Daoy (cell line): ENCODE measurements at places on chromosomes 6 and 20. TPM values are rescaled to one million over a fixed set of nuclear protein-coding genes. Genes with fewer than 3 reads are reported as not detected.

GPX5 gene
- total RNA-seq, result not detected in 2 replicates

RARS2 gene
- 38.9 and 39.6 TPM in 2 replicates for total RNA-seq

EMILIN3 gene
- 0.23 TPM in 1 of 2 replicates, not detected in the other for total RNA-seq

SOX18 gene
- not detected in 2 replicates for total RNA-seq

SPATA25 gene
- total RNA-seq, result not detected in 2 replicates

SLC22A16 gene
- total RNA-seq, result not detected in 2 replicates

HLA-DQB1 gene
- 0.23 and 0.51 TPM in 2 replicates for total RNA-seq

GNRH2 gene
- not detected in 2 replicates for total RNA-seq

RNF144B gene
- total RNA-seq, result 2.3 and 4.3 TPM in 2 replicates

IRF4 gene
- 0.23 TPM in 1 of 2 replicates, not detected in the other for total RNA-seq

GRCh38 chr6:156773935-156774852 lies 3.0 kb upstream of the ARID1B start:
- peak; percentile 28 for DNase-seq

DNA sequence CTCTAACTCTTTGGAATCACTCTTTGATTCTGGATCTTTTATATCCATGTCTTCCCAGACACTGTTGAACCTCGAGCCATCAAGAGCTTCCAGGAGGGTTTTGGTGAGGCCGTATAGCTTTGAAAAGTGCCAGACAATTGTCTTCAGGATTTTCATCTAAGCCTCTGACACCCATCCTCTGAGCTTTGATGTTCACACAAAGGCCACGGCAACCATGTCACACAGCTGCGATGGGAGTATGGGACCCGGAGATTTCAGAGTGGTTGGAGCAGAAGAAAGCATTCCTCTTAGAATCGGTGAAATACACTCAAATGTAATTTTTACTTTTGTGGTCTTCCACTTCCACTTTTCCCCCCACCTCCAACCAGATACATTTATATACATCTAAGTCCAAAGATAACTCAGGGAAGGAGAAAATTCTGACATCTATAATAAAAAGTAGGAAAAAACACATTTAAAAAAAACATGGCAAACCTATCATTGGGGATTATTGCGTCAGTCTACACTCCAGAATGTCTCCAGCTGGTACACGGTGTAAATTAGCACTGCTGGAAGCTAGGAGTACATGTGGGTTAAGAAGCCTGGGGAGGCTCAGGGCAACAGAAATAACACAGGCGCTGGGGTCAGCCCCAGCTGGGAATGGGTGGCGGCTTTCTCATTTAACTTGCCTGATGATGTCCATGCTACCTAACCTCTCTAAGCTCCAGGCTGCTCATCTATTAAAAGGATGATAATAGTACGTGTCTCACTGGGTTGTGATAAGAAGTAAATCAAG lies 92.7 kb downstream of the LY86 start:
- DNase-seq, result no peak

DNA sequence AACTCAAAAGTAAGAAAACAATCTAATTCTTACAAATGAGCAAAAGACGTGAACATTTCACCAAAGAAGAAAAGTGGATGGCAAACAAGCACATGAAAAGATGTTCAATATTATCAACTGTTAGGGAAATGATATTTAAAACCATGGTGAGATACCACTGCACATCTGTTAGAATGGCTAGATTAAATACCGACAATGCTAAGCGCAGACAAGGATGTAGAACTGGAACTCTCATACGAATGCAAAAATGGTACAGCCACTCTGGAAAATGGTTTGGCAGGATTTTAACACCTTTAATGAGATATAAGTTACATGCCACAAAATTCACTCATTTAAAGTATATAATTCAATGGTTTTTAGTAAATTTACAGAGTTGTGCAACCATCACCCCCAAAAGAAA lies 44.6 kb upstream of the NFATC2 start:
- DNase-seq, result no peak

- no peak for DNase-seq
Measured at GRCh38 chr6:47118611-47119010, 76.5 kb upstream of the ADGRF1 start.

- DNase-seq, result no peak
Measured at GRCh38 chr20:56843386-56843785, 214.3 kb downstream of the TFAP2C start.

GRCh38 chr6:167766986-167767714 lies 59.6 kb upstream of the AFDN start:
- peak; percentile 4 for DNase-seq

GRCh38 chr6:73854998-73855718 lies 159.2 kb downstream of the CD109 start:
- DNase-seq, result peak; percentile 52

GRCh38 chr6:13099771-13100170 lies 228.6 kb downstream of the TBC1D7 start:
- DNase-seq, result no peak

DNA sequence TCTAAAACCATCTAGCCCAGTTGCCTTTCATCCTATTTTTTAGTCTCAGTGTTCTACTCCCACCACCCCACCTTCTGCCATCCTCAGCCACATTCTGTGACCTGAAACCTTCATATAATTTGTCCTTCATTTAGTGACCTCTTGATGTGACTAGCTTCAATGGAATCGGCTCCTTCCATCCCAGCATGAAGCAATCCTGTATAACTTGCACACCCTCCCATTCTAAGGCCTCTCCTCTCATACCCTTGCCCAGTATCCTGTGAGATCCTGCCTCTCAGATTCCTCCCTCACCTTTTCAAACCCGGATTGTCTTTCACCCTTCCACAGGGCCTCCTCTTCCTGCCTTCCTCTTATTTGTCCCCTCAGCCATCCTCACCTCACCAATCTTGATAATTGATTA lies 3.1 kb downstream of the ZNF76 start:
- no peak for DNase-seq

- DNase-seq, result no peak
Measured at GRCh38 chr6:131549811-131550210, 23.2 kb upstream of the ARG1 start.

GRCh38 chr6:119463081-119463626 lies 113.6 kb upstream of the MAN1A1 start:
- no peak for DNase-seq

DNA sequence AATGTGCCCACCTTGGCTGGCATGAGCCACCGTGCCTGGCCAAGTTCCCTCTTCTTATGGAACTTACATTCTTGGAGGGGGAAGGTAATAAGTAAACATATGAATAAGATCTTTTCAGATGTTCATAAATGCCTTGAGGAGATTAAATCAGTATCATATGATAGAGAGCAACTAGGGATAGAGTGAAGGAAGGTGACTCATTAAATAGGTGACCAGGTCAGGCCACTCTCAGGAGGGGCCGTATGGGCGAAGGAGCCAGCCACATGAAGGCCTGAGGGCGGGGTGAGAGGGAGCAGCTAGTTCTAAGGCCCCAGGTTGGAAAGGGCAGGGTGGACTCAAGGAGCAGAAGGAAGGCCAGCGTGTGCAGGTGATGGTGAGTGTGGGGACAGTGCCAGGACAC lies 91.1 kb downstream of the UST start:
- no peak for DNase-seq

- no peak for DNase-seq
Measured at GRCh38 chr6:73532293-73532692, 11.5 kb upstream of the EEF1A1 start.

DNA sequence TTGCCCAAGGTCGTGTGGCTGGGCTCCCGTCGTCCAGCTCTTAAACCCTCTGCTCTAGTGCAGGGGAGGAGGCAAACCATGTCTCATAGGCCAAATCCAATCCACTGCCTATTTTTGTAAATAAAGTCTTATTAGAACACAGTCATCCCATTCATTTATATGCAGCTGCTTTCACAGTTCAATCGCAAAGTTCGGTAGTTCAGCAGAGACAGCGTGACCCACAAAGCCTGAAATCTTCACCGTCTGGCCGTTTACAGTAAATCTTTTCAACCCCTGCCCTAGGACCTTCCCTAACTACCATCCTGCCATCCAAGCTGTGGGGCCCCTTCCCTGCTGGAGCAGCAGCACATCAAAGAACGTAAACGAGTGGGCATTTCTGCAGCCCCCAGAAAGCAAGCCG lies 65.9 kb downstream of the EYA2 start:
- DNase-seq, result no peak

GRCh38 chr6:5511954-5512353 lies 250.6 kb downstream of the FARS2 start:
- peak; percentile 76 for DNase-seq

GRCh38 chr6:92160226-92160625 lies 1259.1 kb downstream of the EPHA7 start:
- no peak for DNase-seq

DNA sequence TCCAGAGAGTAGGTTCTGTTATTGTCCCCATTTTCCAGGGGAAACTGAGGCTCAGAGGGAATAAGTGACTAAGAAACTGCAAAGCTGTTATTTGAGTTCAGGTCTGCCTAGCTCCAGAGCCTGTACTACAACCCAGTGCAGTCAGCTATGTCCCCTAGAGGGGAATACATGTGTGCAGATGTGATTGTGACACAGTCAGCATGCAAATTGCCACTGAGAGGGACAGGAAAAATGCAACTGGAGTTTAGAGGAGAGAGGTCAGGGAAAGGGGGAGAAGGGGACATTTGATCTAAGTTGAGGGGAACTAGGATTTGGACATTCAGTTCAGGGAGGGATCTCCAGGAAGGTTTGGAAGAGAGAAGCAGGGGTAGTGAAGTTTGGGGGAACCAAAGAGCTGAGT lies 38.6 kb upstream of the EPB41L1 start:
- no peak for DNase-seq

DNA sequence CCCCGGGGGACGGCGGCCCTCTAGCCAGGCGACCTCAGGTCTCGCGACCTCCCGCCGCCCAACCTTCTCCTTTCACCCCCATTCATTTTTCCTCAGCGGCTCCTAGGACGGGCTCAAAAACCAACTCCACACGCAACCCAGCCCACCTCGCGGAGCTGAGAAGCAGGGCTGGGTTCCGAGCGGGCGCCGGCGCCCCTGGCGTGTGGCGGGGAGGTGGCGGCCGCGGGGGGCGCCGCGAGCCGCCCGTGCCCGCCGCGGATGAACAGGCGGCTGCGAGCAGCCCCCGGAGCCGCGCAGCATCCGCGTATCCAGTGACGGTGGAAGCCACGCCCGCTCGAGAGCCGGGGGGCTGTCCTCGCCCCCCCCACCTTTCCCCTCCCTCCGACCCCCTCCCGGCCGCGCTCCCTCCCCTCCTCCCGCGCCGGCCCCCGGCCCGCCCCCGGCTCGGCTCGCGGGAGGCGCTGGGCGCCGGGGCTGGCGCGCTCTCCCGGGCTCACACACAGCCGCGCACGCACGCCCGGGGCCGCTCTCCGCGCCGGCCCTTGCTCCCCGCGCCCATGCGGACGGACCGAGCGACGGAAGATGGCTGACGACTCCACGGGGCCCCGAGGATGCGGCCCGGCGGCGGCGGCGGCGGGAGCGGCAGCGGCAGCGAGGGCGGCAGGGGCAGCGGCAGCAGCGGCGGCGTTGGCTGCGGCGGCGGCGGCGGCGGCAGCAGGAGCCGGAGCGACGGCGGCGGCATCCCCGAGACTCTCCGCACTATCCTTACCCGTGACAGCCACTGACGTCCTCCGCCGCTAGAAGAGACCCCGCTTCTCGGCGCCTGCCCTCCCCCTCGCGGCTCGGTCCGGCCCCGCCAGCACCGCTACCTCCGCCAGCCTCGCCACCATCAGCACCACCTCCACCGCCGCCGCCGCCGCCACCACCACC lies at the start of gene SOBP:
TSS of gene SOBP (plus strand) at position 482 of the 930 bp plus-strand sequence. CDS start 500 bp downstream, outside the sequence.
- DNase-seq, result peak; percentile 73

DNA sequence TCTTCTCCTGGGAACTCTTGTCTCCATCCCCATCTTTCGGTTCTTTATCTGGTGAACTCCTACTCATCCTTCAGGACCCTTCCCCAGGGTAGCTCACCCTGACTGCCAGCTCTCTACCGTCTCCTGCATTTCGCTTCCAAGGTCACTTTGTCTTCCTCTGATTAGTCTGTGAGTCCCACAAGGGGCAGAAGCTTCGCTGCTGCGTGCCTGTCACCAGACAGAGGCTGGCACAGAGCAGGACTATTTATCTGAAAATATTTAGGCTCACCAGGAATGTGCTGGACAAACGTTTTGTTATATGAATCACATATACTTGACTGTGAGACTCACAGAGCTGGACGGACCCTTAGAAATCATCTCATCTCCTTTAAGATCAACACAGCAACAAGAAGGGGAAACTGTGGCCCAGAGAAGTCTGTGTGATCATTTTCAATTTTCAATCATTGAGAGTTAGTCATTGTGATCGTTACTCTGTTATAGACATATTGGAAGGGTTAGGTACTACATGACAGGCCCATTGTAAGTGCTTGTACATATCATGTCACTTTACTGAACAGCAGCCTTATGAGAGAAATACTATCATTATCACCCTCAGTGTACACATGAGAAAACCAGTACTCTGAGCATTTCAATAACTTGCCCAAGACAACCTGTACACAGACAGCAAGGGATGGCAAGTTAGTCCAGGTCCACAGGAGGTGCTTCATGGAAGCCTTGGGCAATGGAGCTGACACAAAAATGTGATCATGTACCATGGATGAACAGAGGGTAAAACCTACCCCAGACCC lies 51.4 kb downstream of the JPH2 start:
- DNase-seq, result no peak

- DNase-seq, result no peak
Measured at GRCh38 chr20:1526310-1526709, 31.2 kb downstream of the SIRPD start.

GRCh38 chr6:25107218-25107617 lies 171.5 kb upstream of the RIPOR2 start:
- DNase-seq, result no peak

- DNase-seq, result peak; percentile 62
Measured at GRCh38 chr6:21935561-21936028, 342.0 kb downstream of the SOX4 start.

DNA sequence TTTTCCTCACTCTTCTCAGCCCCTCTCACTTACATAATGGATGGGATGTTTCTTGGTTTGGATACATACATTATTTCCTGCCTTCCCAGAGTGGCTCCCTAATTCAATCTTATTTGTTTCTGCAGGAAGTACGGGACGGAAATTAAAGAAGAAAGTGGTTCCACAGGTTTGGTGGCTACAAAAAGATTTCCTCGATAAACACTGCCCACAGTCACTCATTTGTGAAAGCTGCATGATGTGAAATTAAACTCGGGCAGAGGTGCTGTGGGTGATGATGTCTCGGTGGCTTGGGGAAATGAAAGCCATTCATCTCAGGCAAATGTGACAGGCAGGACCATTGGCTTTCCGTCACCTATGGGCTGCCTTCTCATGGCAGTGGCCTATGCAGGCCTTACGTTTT lies 119.5 kb upstream of the KCNG1 start:
- no peak for DNase-seq

DNA sequence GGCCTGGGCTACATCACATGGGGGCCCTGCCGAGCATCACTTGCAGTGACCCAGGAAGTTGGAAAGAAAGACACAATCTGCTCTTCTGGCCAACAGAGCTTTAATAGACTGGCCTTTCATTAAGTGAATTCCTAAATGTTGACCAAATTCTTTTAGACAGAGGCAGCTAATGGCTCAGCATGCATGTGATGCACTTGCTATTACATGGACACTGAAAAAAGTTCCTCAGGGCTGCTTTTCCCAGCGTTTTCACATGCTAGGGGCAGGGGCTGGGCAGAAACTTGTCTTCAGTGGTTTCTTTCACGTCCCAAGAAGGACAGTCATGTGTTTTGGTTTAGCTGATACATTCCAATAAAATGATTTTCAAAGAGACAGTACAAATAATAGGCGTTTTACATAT lies 651.0 kb upstream of the SLC35B3 start:
- no peak for DNase-seq
